Naive thymus-derived CD4-positive, alpha-beta T cell (primary cell): ENCODE measurements at places on chromosomes 1 and 21. TPM values are rescaled to one million over a fixed set of nuclear protein-coding genes. Genes with fewer than 3 reads are reported as not detected.

Gene OR2T11
- total RNA-seq, result not detected in 2 replicates

Gene DCST2
- 0.22 and 0.43 TPM in 2 replicates for total RNA-seq

DNA sequence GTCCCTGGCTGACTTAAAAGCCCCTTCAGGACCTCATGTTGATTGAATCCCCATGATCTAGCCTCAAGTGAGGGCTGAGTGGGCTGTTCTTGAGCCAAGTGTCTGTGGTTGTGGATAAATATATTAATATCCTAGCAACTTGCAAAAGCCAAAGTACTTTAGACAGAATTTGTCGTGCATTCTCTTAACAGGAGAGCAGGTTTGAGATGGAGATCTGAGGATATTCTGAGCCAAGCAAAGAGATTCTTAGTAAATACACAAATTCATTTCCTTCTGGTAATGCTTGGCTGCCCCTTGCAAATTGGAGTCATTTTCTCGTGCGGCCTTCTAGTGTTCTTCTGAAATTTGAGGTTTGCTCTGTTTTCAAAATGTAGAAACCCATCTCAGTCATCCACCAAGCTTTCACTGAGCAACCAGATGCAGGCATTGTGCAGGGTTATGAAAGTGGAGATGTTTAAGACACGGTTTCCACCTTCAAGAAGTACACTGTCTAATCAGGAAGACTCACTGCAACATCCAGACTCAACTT lies 242.1 kb upstream of the JUN start:
- DNase-seq, result no peak
- no peaks in the 10 kb centered on the region for H3K36me3 ChIP-seq
- no peak overlapping the region for H3K4me3 ChIP-seq

DNA sequence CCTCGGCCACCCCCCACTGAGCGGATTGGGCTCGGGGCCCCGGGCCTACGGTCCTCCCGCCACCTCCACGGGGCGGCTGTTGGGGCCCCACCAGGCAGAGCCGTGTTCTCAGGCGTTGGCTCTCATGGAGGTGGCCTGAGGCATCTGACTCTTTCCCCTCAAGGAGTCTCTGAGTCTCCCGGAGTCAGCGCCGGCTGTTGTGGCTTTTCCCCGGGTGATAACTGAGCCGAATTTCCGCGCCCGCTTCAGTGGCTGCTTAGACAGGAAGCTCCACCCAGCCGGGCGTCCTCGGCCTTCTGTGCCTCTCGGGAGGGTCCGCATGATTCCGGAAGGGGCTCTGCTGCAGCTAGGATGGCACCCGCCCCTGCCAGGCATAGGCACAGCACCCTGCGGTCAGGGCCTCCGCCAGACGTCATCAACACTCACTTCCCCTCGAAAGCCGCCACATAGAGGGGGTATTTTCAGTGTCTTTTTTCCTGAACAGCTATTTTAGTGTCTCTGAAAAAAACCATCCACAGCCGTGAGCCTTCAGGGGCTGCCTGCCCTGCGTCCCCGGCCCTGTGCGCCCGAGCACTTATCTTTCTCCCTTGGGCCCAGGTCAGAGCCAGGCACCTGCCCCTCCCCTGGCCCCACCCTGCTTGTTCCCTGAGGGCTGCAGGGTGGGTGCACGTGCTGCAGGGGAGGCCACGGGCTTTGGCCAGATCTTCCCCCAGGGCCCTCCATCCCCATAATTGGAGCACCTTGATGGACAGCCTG lies 72.9 kb downstream of the SKI start:
- H3K36me3 ChIP-seq, result no peaks in the 10 kb centered on the region
- H3K4me3 ChIP-seq, result peak overlapping the region; percentile 77
- peak overlapping the region; percentile 98 for H3K27ac ChIP-seq

DNA sequence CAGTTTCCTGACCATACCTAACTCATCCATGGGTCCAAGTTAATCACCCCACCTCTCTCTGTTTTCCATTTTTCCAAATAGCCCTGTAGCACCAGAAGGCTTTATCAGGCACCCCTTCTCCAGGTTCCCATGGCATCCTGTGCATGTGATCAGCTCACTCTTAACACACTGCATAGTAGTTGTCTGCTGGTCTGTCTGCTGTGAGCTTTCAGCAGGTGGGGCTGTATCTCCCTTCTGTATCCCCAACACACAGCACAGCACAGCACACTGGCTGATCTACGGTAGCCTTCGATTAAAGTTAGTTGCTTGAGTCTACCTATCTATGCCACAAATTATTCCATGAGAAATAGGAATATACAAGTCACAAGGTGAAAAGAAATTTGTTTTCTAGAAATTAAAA lies 54.3 kb upstream of the C1orf198 start:
- no peaks in the 10 kb centered on the region for H3K27me3 ChIP-seq
- no peak for DNase-seq
- peaks cover 20% of the 10 kb centered on the region for H3K36me3 ChIP-seq
- H3K4me1 ChIP-seq, result no peaks in the 10 kb centered on the region

GRCh38 chr1:21852282-21853130 lies 40.4 kb downstream of the LDLRAD2 start:
- H3K4me1 ChIP-seq, result no peaks in the 10 kb centered on the region
- H3K36me3 ChIP-seq, result no peaks in the 10 kb centered on the region
- H3K27ac ChIP-seq, result no peak overlapping the region

DNA sequence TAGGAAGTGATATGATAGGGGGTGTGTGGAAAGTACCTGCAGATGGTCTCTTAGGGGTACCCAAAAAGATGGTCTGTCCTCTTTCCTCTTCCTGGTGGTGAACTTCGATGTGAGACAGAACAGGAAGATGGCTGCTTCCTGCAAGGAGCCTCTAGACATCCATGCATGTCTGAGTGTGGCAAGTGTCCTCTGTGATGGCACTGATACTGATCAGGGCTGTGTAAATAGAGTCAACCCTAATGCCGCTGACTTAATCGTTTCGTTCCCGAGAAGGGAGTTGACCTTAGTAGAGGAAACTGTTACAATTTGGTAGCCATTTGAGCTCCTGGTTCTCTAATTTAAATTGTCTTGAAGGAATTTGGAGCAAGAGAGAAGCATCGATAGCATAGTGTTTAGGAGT lies 168.6 kb downstream of the VPS13D start:
- no peak for DNase-seq
- no peak overlapping the region for H3K27ac ChIP-seq
- no peaks in the 10 kb centered on the region for H3K27me3 ChIP-seq
- H3K36me3 ChIP-seq, result peaks cover 23% of the 10 kb centered on the region
